AG10803 (cell line): ENCODE measurements at places on chromosomes 3 and 15.

- no peak for DNase-seq
These were observed 13.3 kb upstream of the CHRNB4 start for GRCh38 chr15:78654272-78654671.

- DNase-seq, result no peak
These were observed 41.1 kb downstream of the CTXND1 start for GRCh38 chr15:80210611-80211573.

- DNase-seq, result peak; percentile 10
These were observed 102.4 kb upstream of the UBE3A start for GRCh38 chr15:25541228-25541627.

DNA sequence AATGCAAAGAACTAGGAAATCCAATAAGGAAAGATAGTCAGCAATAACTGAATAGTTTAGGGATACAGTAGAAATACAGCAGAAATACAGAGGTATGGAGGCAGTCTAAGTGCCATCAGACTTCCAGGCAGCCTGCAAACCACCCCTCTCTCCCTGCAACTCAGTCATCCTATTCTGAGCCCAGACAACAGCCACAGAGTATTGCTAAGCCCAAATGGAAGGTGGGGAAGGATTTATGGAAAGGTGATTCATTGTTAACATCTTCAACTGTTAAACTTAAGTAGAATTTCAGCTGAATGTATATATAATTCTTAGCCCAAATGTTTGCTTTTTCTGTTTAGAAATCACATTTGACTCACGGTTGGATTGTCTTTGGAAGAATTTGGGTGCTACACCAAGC lies 300.4 kb downstream of the RBMS3 start:
- peak; percentile 44 for DNase-seq

DNA sequence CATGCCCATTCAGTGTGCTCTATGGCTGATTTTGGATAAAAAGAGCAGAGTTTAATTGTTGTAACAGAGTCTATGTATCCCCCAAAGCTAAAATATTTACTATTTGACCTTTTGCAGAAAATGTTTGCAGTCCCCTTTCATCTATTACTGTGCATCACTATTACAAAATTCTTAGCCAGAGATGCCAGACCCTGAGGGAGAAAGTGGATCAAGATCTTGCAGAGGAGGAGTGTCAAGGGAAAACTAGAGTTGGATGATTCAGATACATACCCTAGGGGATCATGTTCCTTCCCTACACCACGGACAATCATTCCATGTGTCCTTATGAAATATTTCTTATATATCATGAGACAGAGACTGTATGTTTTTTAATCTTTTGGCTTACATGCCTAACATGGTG lies 68.6 kb upstream of the TPRG1 start:
- DNase-seq, result no peak

GRCh38 chr15:57322602-57323250 lies 53.6 kb upstream of the CGNL1 start:
- DNase-seq, result no peak
